ENCODE measurements at places on chromosomes 7 and 10.

DNA sequence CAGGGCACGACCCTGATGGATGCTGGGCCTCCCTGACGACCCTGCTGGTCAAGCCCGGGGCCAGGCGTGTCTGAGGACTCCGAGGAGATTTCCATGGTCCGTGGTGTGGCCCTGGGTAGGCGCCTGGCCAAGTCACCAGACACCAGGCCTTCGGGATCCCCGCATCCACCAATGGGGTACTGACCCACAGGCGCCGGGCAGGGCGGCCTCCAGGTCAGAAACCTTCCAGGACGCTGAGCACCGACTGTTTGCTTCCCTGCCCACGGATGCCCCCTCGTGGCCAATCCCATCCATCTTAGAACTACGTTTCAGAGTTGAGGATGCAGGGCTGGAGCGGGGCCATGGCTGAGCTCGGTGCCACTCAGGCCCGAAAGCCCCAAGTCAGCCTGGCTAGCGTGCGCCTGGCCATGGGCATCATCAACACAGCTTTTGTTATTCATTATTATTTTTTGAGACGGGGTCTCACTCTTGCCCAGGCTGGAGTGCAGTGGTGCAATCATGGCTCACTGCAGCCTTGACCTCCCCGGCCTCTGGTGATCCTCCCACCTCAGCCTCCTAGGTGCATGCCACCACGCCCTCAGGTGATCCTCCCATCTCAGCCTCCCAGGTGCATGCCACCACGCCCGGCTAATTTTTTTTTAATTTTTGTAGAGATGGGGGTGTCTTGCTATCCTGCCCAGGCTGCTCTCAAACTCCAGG lies 7.1 kb upstream of the AMZ1 start:
- DNase-seq = peak; percentile 76

DNA sequence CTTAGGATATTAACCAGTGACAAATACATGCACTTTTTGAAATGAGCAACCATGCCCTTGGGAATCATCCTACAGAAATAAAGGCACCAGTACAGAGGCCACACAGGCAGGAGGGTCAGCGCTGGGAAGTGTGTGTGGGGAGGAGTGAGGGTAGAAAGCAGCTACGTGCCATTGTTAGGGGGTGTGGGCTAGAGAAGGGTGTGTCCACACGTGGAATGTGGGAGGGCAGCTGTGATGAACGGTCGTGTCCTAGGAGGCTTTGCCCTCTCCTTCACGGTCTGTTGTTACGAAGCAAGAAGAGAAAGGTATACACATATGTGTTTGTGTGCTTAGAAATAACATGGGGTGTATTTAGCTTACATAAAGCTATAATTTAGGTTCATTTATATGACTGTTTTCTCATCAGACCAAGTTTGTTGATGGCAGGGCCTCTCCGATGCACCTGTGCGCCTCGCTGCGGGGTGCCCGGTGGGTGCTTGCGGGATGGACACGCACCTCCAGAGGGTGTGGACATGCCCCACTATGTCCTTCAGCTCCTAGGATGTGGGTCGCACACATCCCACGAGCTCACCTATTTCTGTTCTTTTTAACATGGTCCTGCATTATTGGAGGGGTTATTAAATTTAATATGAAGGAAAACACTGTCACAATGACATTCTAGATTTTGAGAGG lies 16.9 kb upstream of the GET4 start:
- DNase-seq = no peak

DNA sequence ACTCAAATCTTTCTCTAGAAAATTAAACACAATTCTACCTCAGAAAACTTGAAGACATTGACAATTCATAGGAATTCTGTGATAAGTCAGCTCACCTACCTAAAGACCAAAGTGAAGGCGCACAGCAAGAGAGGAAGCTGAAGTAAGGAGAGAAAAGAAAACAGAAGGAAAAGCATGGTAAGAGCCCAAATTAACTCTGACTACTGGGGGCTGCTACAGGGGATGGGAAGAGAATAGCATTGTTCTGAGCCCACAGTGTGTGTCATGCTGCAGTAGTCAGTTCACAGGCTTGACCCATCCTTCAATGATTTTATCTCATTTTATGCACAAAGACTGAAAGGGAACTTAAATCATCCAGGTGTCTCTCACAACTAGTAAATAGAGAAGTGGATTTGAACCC lies 111.3 kb downstream of the PTEN start:
- DNase-seq = no peak

DNA sequence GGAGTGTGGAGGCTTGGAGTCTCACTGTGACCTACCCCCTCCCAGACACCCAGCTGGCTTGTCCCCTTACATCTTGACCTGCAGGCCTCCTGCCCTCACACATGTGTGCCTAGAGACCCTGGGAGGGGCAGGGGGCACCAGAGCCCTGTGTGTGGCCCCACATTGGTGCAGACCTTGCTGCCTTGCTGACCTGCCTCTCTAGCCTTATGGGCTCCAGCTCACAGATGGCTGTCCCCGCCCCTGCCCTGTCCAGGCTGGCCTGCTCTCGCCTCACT lies 9.4 kb downstream of the ADAMTS14 start:
- no peak for DNase-seq

DNA sequence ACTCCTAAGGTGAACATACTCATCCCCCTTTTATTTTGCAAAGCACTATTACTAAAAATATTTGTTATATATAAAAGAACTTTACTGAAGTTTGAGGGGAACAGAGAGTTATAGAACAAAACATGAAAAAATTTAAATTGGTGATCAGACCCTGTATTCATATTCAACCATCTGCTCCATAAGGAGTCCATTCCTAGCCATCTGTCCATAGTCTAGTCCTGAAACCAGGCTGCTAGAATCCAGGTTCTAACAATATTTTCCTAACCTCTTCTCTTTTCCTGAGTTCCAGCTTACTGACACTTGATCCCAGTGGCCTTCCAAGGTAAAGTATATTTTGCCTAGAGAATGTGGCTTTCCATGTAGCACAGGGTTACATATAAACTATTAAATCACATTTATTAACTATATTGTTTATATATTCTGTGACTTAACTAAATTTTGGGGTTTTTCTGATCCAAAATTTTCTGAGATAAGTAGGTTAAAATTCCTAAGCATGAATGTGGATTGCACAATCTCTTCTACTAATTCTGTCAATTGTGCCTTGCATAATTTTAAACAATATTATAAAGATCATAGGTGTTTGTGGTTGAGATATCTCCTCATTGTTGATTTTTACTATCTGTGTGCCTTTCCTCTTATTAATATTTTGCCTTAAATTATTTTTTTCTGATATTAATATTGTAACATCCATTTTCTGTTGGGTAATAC lies 137.6 kb upstream of the MAGI2 start:
- no peak for DNase-seq

- DNase-seq = no peak
Measured at GRCh38 chr7:128781851-128782250, 6.3 kb upstream of the OPN1SW start.

- no peak for DNase-seq
Measured at GRCh38 chr7:155161690-155162089, 91.6 kb downstream of the HTR5A start.

DNA sequence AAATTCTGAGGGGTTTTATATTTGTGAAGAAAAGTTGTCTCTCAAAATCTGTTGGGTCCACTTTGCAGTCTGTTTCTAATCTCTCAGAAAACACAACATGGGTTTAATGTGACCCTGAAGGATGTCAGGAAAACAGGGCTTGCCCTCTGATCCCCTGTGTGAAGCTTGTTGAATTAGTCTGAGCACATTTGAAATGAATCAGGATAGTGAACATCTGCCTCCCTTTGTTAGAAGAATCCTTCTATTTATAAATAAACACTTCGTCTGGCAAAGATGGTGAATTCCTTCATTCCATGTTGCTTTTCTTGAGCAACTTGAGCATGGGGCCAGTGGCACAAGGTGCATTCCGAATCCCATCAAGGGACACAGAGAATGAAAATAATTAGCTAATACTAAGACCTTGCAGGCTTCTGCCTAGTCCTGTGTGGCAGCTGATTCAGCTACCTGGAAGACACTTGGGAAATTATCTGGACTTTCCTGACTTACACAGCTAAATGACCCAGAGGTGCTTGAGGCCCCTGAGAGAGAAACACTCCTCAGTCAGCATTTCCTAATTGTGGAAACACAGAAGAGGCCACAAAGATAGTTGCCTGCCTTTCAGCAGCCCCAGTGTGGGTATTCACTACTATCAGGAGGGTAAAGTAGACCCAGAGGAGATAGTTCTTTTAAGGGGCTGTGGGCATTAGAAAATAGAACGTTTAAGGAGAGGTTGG lies 305.5 kb downstream of the C7orf25 start:
- peak; percentile 36 for DNase-seq

DNA sequence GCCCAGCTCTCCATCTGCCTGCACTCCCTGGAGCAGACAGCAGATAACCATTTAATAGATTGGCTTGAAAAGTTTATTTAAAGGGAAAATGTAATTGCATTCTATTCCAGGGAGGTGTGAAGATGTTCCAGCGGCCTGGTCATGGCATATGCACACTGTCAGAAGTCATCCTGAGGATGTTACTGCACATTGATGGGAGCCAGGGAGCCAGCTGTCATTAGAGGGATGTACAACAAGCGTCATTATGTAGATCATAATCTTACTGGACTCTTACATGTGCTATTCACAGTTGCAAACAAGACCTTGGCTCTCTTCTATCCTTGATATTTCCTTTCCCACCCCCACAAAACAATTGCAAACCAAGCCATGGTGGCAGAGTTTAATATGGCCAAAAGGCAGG lies 65.4 kb downstream of the FAM204A start:
- no peak for DNase-seq

GRCh38 chr10:13839430-13839990 lies 252.7 kb downstream of the PRPF18 start:
- peak; percentile 78 for DNase-seq

DNA sequence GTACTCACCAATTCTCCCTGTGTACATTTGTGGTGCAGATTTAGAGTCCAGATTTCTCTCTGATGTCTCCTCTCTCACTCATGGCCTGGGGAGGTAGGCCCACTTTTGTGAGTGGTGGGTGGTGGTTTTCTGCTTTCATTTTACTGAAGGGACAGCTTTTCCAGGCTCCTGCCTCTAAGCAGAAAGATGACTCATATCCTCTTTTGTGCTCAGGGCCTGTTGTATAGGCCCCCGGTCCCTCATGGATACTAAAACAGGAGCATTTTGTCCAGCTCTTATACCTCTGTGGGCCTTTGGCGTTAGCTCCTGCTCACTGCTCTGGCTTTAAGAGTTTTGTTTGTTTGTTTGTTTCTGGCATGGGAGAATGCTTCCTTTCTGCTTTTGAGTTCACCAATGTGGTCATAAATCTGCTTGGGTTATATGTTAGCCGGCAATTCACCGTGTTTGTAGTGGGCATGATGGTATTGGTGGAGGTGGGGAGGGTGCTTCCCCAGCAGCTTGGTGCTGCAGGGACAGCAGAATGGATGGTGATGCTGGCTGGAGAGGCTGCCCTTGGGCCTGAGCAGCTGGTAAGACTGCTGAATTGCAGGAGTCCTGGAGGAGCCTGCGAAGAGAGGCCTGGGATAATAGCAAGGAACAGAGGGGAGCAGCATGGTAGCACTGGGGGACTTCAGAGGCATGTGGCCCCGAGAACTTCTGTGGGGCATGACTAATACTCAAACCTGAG lies 468.7 kb downstream of the RPS24 start:
- peak; percentile 53 for DNase-seq

DNA sequence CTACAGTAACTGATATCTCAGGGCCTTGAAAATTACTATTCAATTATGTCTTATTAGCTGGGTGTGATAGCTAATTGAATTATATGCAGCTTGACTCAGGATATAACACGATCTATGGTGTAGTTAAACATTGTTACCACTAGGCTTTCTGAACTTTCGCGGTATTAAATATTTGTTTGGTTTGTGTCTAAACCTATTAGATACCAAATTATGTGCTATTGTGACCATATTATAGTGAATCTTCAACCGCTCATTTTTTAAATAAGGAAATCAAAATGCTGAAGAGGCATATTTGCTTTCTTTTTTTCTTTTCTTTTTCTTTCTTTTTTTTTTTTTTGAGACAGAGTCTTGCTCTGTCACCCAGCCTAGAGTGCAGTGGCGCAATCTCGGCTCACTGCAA lies 99.3 kb upstream of the RSU1 start:
- no peak for DNase-seq

GRCh38 chr10:17227367-17228090 lies 512 bp upstream of the VIM start:
- no peak for DNase-seq

GRCh38 chr10:17607603-17608332 lies 9.4 kb downstream of the HACD1 start:
- peak; percentile 63 for DNase-seq

DNA sequence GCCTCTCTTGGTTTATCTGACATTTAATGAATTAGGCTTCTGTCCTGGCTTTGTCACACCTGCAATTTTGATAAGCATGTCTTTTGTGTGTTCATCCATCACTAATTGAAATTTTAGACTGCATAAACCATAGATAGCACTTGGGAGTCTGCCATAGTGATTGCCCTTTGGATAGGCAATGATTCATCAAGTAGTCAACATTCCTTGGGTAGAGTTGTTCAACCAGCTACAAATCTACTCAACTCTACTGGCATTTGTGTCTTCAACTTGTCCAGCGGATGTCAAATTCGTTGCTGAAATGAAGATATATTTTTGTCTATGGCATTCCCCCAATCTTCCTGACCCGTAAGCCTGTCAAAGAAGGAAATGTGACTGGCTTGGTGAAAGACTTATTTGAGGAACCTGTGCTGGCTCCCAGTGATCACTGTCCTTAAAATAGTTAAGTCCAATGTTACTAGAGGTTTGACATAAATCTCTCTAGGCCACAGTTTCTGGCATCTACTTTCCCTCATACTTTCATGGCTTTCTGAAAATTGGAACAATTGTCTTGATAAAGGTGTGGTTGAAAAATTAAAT lies 33.7 kb upstream of the CREB5 start:
- no peak for DNase-seq

GRCh38 chr7:77879272-77879671 lies 80.7 kb downstream of the PHTF2 start:
- no peak for DNase-seq

GRCh38 chr10:102701272-102701671 lies 12.9 kb downstream of the ARL3 start:
- DNase-seq = no peak

GRCh38 chr7:152313831-152314604 lies 121.8 kb downstream of the KMT2C start:
- peak; percentile 95 for DNase-seq

DNA sequence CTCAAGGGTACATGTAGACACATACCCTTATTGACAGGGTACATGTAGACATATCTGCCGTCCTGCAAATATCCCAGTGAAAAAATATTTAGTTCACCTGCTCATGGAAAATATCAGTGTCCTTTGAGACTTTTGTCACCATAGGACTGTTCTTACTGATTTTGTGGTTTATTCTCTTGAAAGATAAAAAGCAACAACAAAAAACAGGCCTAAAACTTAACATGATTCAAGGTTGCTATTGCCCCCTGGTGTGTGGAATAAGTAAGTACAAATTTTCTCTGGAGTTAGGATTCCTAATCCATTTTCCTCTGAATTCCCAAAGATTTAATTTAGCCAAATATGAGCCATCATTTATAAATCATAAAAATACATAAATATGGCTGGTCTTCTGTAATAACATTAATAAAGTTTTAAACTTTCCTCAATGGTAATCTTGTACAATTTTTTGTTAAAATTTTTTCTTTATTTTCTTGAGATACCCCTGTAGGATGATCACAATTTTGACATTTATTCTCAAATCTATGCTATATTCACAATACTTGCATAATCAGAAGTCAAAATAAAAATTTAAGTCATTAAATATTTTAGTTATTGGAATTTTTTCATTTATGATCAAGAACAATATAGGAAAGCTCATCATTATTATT lies 741.4 kb upstream of the POT1 start:
- peak; percentile 41 for DNase-seq
